ENCODE measurements at places on chromosomes 16 and 17.

- DNase-seq, result no peak
These were observed 152.9 kb downstream of the RGS9 start for GRCh38 chr17:65290056-65290455.

GRCh38 chr16:14121142-14121541 is 50.0 kb downstream of the MRTFB start:
- no peak for DNase-seq

DNA sequence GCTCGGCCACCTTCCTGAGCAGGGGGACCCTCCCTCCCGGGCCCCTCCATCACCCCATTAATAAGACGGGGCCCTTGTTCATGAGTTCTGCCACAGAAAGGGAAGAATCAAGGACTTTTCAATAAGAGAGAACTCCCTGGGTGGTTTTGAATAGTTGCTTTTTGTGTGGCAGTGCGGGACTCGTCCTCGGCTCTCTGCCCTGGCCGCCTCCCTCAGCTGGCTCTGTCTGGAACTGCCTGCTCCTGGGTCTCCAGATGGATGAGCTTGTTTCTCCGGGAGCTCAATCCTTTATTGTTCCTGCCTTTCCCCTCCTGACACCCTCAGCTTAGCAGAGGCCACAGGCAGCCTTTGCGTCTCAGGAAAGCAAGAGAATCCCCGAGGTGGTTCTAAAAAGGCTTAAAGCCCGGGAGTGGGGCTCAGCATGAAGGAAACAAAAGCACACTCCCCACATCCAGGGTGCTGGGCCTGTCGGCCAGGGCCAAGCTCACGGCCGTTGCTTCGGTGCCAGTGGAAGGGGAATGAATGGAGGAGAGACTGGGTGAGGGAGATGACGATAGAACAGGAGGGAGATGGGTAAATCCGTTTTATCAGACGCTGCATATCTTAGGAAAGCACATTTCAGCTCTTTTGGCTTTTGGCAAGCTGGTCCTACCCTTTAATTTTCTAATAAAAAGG is 60.2 kb downstream of the RAI1 start:
- DNase-seq, result peak; percentile 70

DNA sequence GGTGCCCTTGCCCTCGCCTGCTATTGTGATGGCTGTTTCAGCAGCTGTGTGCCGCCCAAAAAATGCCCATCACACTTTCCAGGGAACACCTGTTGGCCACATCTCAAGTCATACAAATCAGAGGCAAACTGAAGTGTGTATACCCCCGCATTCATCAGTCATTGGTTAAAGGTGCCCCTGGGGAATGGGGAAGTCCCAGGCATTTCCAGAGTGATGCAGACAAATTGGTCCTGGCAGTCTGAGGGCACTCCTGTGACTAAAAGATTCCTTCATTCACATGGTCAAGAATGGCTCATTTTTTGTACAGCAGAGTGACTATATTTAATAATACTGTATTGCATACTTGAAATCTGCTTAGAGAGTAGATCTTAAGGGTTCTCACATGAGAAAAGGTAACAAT is 102.9 kb upstream of the TMEM97 start:
- DNase-seq, result no peak

- DNase-seq, result no peak
These were observed 25.9 kb downstream of the USP7 start for GRCh38 chr16:8937803-8938202.

- DNase-seq, result peak; percentile 56
These were observed 27.5 kb downstream of the ZFHX3 start for GRCh38 chr16:73020409-73020884.

- DNase-seq, result no peak
These were observed 364.4 kb downstream of the C16orf95 start for GRCh38 chr16:86952769-86953168.

DNA sequence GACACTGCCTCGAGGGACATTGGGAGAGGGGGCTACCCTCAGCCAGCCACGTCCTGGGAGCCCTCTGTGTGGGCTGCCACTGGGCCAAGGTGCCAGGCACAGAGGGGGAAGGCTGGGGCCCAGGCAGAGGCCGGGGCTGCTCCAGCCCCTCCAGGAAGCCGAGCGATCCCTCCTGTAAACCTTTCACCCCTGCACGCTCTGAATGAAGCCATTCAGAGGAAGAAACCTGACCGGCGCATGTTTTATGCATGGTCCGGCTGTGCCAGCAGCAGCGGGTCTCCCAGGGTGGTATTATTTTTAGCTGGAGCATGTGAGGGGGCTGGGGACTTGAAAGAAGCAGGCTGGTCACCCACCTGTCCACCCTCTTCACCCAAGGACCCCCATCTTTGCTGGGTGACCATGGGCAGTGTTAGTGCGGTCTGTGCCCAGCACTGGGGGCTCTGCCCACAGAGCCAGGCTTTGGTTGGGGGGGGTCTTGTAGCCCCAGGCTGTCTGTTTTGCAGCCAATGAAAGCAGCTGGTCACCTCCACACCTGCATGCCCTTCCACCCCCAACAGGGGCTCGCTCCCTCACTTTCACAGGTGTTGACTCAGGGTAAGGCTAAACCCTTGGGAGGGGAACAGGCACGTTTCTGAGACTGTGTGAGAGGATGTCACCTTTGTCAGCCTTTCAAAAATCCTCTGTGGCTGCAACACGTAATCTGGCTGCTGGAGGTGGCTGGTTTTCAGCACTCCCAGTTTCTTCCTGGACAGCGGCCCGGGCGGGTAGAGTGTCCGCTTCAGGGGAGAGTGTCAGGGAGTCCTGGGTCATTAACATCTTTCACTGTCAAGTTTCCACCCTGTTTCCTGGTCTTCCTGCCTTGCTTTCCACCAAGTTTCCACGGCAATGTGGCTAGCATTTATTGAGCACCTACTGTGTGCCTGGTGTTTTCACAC is 77.1 kb upstream of the BRD7 start:
- DNase-seq, result peak; percentile 48

- no peak for DNase-seq
These were observed 6.1 kb downstream of the IL21R start for GRCh38 chr16:27408012-27408601.

DNA sequence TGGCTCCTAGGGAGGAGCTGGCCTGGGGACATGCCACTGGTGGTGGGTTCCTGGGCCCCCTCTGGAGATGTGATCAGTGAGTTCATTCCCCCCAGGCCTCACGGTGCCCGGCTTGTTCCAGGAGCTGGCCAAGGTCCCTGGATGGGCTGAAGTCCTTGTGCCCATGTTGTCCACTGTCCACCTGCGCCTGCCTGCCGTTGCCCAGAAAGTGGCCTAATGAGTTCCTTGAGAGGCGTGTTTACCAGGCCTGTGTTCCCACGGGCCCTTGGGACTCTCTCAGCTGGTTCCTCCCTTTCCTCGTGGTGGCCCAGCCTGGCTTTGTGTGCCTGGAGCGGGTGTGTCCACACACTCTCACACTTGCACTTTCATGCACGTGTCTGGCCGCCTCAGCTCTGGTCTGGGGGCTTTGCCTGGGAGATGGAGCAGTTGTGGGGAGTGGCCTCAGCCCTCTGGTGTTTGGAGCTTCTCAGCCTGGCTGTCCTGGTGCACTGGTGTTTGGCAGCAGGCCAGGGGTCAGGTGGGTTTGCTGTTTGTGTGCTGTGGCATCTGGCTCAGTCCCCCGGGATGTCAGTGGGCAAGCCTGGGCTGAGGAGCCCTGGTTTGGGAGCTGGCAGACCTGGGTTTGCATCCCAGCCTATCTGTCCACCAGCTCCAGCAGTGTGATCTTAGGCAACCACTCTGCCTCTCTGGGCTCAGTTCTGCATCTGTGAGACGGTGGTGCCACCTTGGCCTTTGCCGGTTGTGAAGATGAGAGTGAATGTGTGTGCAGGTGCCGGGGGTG is 18.0 kb downstream of the ADCY7 start:
- DNase-seq, result no peak

DNA sequence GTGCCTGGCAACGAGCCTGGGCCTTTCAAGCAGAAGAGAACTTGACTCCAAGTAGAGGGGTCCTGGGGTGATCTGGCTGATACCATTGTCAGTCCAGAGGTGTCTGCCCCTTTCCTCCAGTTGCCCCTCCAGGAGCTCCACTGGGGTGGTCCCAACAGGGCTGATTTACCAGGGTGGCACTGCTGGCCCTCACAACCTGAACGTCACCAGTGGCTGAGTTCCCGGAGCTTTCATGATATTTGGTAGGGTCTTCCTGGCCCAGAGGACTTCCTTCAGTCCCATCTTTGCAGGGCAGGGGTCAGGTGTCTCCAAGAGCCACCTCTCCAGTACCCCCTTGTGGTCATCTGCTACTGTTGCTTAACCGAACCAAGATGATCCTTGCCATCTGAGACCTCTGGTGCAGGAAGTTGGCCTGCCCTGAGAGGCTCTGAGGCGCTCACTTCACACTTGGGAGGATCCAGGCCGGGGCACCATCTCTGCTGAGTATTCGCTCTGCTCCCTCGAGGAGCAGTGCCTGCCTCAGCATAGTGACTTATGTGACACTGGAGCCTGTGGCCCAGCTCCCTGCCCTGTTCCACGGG is 3.5 kb downstream of the LIMD2 start:
- DNase-seq, result no peak

DNA sequence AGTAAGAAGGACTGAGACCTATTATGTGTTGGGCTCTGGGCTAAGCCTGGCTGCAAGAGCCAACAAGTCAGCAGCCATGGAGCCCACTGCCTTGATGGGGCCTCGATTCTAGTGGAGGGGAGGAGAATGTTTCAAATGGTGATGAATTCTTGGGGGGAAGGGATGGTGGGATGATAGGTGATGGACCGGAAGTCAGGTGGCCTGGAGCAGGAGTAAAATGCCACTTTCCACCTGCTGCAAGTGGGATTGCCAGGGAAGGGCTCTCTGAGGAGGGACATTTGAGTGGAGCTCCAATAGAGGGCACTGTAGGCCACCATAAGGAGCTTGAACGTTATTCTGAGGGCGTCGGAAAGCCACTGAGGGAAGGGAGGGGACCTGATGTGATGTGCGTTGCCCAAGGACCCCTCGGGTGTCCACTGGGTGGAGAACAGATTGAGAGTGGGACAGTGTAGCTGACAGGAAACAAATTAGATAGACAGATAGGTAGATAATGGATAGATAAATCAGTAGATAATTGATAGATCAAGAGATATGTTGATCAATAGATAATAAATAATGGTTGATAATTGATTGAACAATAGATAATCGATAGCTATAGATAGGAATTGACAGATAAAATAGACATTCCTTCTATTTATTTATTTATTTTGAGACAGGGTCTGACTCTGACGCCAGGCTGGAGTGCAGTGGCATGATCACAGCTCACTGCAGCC is 18.2 kb upstream of the NXPH3 start:
- peak; percentile 43 for DNase-seq

- no peak for DNase-seq
These were observed 601.5 kb upstream of the SOX9 start for GRCh38 chr17:71519285-71519684.

GRCh38 chr16:56999409-57000270 is 10.3 kb downstream of the NLRC5 start:
- no peak for DNase-seq

DNA sequence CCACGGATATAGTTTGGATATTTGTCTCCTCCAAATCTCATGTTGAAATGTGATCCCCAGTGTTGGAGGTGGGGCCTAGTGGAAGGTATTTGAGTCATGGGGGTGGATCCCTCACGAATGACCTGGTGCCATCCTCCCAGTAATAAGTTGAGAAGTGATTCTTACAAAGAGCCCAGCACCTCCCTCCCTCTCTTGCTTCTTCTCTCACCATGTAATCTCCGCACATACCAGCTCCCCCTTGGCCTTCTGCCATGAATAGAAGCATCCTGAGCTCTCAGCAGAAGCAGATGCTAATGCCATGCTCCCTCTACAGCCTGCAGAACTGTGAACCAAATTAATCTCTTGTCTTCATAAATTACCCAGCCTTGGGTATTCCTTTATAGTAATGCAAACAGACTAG is 41.9 kb upstream of the RBBP6 start:
- no peak for DNase-seq

GRCh38 chr17:50681263-50682200 is 26.2 kb downstream of the ANKRD40 start:
- DNase-seq, result peak; percentile 81

GRCh38 chr17:51298508-51299371 is 38.4 kb downstream of the UTP18 start:
- no peak for DNase-seq

DNA sequence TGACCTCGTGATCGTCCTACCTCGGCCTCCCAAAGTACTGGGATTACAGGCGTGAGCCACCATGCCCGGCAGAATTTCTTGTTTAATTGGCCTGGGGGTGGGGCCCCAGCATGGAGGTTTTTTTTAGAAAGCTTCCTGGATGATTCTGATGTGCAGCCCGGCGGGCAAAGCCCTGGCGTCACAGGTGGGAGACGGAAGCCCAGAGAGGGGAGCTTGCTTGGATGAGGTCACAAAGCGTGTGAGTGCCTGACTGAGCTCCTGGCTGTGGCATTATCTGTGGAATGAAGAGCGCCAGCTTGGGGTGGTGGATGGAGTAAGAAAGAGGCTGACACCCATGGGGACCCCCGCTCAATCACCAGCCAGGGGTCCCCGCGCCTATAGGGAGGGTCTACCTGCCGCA is 4.1 kb downstream of the VASN start:
- DNase-seq, result no peak

GRCh38 chr16:20001856-20002707 is 71.6 kb downstream of the GPR139 start:
- DNase-seq, result no peak

DNA sequence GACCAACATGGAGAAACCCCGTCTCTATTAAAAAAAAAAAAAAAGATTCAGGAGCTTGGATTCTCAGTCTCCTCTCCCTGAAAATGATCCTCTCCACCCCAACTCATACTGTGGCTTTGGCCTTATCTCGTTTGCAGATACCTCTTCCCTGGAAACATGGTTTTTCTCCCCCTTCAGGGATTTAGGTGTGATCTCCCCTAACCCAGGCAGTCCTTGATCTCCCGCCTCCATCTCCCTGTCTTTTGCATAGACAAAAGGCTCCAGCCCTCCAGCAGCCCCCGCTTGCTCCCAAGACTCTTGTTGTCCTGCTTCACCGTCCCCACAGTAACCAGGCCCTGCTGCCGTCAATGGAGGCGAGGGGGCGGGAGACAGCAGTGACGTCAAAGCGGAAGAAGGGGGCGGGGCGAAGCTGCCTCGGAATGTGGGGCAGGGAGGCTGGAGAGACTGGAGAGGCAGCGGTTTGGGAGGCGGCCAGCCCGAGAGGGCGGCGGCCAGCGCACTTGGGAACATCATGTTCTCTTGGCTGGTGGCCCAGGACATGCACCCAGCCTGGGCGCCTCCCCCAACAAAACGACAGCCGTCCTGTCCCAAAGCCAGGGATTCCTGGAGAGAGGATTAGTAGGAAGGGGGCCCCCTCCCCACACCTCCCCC is 1.9 kb upstream of the PER1 start:
- peak; percentile 100 for DNase-seq
